Left lung (tissue), 14 donors: ENCODE measurements at places on chromosomes 2 and 18.
A peak's percentile ranks its signal among the peaks of the same experiment; 100 is the strongest.

DNA sequence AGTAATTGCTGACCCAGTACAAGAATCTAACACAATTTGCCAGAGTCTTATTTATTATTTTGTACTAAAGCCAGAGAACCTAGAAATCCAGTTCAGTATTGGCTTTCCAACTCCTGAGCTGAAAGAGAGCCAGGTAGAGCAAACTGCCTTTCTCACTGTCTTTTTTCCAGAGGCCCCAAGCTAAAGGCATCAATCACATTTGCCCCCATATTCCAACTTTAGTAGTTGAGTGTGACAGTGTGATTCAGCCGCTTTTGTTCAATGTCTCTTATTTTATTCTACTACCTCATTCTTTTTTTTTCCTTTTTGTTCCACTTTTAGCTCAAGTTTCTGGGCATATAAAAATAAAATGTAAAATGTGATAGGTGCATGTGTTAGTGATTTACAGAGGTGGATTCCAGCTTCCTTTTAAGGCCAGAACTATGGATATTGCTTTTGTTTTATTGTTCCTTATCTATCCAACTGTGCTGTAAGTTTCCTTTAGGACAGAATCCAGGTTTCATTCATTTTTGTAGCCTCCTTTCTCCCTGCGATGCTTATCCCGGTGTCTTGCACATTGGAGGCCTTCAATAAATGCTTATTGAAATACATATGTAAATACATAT is 153.0 kb downstream of the ZEB2 start:
- no peak for DNase-seq

GRCh38 chr2:38505779-38506178 is 96.9 kb downstream of the HNRNPLL start:
- DNase-seq, result peak; percentile 91

DNA sequence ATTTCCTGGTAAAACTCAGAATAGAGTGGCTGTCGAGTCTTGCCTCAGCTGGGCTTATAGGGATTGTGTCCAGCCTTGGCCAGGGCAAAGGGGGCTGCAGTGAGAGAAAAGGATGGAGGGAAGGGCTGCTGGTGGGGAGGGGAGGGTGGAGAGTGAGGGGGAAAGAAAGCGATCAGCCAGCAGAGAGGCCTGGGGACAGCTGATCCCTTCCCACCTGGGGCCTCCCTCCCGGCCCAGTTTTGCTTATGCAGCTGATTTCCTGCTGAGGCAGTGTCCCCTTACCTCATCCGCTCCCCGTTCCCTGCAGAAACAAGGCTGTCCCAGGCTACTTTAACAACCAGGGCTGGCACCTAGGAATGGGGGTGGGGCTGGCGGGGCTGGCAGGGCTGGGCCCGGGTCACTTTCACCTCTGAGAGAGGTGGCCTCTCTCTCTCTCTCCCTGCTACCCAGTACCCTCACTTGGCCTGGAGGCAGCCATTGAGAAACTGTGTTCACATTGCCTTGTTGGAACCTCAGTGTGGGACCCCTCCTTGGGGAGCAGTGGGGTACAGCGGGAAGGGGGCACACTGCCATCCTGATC is 12.2 kb upstream of the GMPPA start:
- peak; percentile 35 for DNase-seq

GRCh38 chr2:216808805-216809425 is 50.9 kb downstream of the TNP1 start:
- DNase-seq, result no peak

DNA sequence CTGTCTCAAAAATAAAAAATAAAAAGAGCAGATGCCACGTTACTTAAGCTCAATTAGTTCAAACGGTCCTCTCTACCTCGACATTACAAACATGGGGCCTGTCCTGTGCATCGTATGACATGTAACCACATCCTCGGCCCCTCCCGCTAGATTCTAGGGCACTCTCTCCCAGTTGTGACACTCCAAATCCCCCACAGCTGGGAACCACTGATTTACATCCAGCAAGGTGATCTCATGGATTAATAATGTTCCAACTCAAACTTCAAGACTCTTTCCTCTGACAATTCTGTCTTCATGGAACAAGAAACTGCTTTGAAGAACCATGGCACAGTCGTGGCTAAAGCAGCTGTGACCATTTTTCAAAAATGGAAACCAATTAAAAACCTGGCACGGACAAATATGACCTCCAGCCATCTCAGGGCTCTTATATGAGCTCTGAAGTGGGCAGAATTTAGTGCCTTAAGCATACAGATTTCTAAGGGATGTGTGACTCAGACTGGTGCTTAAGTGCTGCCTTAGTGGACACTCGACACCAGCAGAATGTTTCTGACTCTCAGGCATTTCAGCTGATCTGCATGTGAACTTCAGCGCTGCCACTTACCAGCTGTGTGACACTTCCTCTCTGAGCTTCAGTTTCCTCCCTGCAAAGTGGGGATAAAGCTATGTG is 31.7 kb upstream of the ASAP2 start:
- DNase-seq, result peak; percentile 62

- DNase-seq, result no peak
Observed at GRCh38 chr2:201452922-201453643, 1.5 kb downstream of the STRADB start.

- no peak for DNase-seq
Observed at GRCh38 chr2:220669324-220669723, 902.8 kb downstream of the EPHA4 start.

- no peak for DNase-seq
Observed at GRCh38 chr18:48989304-48990303, 38.8 kb upstream of the SMAD7 start.

GRCh38 chr18:3036108-3036507 is 23.2 kb upstream of the LPIN2 start:
- no peak for DNase-seq

GRCh38 chr2:173199294-173199693 is 123.6 kb downstream of the MAP3K20 start:
- DNase-seq, result no peak

- DNase-seq, result no peak
Observed at GRCh38 chr2:120953066-120953756, 217.5 kb downstream of the GLI2 start.

DNA sequence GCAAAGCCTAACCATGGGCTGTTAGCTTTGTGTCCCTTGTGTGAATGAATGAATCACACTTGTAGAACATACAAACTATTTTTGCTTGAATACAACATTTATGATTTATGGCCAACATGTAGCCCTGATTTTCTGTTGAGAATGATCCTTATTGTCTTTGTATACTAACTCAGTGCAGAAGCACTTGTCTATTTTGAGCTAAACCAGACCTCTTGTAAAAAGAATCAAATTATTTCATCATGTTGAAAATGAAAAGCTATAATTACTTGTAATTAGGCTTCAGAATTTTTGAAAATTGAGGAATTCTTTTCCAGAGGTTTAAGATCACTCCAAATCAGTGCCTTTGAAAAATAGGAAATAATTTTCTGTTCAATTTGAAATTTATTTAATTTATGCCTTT is 85.9 kb downstream of the ZNF407 start:
- DNase-seq, result no peak

DNA sequence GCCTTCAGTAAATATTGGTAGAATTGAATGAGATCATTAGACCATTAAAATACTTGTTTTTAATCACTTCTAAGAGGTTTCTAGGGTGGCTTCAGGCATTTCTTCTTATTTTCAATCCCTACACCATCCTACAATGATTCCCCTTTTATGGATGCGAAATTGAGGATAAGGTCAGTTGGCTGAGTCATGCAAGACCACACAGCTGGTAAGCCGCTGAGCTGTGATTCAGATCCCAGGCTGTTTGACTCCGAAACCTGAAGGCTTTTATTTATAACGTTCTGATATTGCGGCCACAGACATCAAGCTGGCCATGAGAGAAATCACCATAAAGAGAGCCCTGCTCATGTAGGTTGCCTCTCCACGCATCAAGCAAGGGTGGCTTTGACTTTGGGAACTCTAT is 133.4 kb downstream of the VAPA start:
- DNase-seq, result no peak

DNA sequence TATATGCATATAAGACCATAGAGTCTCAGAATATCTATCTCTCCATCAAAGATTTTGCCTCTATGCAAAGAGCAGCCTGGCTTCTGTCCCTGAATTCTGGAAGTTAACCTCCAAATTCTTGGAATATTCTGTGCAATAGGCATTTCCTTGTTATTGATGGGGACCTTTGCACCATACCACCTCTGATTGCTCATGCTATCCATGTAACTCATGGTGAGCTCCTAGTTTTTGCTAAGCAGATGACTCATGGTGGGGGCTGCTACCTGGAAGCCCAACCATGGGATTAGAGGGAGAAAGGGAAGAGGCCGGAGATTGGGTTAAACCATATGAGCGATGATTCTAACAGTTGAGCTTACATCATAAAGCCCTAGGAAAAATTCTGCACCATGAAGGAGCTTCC is 310.2 kb upstream of the FIGN start:
- DNase-seq, result no peak

DNA sequence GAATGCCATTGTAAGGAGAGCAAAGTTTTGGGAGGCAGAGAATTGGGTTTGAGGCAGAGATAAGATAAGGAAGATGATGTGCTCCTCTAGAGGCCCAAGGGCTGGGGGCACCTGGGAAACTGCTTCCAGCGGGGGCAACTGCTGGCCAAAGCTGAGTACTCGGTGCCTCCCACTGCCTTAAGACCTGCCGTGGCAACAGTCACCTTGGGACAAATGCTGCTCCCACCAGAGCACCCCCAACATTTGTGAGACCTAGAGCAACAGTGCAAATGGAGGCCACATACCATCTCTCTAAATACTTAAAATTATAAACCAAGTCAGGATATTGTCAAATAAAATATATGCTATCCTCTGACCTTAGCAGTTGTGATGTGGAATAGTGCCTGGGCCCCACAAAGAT is 127.1 kb downstream of the CAPN13 start:
- no peak for DNase-seq

DNA sequence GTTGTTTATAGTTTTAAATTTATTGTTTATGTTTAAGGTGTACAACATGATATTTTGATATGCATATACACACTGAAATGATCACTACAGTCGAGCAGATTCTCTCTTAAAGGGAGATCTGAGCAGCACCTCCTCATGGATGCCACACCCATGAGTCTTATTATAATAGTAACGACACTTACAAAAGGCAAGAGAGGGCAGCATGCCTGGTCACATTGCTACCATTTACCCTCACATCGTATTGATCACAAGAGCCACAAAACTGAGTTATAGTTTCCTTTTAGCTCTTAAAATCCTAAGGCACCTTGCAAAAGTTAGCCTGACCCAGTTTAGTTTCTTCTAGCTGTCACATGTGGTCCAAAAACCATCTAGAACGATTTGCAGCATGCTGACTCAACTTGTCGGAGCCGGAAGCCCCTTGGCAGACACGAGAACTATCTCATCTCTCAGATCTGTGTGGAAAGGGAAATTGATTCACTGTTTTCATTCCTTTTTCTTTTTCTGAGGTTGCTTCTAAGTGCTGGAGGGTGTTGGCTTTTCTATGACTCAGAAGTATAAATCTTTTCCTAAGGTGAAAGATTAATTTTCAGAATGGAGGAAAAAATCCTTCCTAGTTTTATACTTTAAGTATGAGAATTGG is 85.3 kb downstream of the CDC42EP3 start:
- no peak for DNase-seq

DNA sequence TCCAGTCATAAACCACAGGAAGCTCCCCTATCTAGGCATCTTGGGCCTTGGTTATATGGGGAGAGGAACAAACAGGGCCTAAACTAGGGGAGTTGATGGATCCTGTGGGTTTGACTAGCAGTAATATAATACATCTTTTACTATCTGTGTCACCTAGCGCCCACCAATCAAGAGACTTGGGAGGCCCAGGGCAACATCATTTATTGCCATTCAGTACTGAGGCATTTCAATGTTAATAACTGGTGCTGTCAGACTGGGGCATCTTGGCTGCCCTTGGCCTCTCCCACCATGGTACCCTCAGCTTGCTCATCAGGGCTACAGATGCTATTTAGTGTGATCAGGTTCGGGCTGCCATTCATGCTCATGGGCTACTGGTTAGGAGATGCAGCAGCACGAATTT is 320.7 kb downstream of the MYCN start:
- no peak for DNase-seq

DNA sequence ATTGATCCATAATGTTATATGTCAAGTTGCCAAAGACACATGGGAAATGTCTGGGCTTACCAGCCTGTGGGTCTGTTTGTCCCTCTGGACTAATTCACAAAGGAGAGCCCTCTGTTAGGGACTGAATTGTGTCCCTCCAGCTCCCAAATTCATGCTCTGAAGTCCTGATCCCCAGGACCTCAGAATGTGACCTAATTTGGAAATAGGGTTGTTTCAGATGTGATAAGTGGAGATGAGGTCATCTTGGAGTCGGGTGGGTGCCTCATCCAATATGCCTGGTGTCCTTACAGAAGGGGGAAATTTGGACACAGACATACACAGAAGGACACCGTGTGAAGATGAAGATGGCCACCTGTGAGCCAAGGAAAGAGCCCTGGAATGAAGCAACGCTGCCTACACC is 41.4 kb upstream of the ROCK2 start:
- DNase-seq, result no peak

GRCh38 chr2:191032588-191033429 is 18.8 kb upstream of the STAT1 start:
- DNase-seq, result no peak

GRCh38 chr2:169877398-169877797 is 50.1 kb downstream of the UBR3 start:
- no peak for DNase-seq

- no peak for DNase-seq
Observed at GRCh38 chr2:200369886-200370285, 63.4 kb downstream of the SPATS2L start.

DNA sequence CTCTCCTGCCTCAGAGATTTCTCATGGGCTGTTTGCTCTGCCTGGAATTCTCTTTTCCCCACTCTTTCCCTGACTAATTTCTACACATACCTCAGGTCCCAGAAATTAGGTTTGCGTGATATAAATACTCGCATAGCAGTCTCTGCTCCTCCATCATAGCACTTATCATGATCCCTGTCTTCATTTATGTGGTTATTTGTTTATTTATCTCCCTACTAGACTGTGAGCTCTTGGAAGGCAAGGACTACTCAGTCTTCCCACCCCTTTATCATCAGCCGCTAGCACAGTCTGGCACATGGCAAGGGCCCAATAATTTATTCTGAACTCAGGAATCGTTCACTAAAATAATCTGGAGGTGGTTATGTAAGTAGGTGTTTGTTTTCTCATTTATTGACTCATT is 79.3 kb downstream of the ADCYAP1 start:
- no peak for DNase-seq

GRCh38 chr2:150479075-150479915 is 8.2 kb downstream of the RND3 start:
- no peak for DNase-seq

GRCh38 chr2:86393521-86394491 is 47.4 kb upstream of the KDM3A start:
- no peak for DNase-seq
